ENCODE measurements at places on chromosomes 7 and 10.

- peak; percentile 17 for DNase-seq
Measured at GRCh38 chr7:36639826-36640225, 84.5 kb downstream of the AOAH start.

DNA sequence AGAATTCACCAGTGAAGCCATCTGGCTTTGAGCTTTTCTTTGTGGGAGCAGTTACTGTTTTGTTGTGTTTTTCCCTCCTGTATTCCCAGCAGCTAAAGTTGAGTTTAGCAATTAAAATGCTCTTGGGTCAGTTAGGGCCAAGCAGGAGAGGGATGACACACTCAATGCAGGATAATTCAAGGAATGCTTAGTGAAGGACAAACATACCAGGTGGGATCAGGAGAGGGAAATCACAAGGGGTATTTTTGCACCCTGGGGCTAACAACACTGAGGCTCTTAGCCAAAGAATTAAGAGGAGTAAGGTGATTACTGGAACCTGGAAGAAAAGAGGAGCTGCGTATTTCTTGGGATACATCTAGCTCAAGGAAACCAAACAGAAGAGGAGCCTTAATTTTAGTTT, 82.4 kb upstream of the KCND2 start:
- DNase-seq = no peak

DNA sequence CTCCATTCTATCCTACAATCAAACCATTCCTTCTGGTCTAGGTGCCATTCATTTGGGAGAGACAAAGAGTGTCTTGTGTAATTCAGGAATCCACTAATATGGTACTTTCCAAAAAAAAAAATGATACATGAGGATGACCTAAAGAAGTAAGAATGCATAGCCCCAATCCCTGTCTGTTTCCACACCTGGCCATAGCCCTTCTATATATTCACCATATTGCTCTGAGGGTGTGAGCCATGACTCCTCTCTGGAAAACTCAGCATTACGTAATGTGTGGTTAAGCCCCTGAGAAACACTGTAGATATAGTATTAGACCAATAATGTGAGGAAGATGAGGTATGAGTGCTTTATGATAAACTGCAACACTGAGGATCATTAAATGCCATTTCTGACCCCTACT, 592.7 kb downstream of the INHBA start:
- no peak for DNase-seq

DNA sequence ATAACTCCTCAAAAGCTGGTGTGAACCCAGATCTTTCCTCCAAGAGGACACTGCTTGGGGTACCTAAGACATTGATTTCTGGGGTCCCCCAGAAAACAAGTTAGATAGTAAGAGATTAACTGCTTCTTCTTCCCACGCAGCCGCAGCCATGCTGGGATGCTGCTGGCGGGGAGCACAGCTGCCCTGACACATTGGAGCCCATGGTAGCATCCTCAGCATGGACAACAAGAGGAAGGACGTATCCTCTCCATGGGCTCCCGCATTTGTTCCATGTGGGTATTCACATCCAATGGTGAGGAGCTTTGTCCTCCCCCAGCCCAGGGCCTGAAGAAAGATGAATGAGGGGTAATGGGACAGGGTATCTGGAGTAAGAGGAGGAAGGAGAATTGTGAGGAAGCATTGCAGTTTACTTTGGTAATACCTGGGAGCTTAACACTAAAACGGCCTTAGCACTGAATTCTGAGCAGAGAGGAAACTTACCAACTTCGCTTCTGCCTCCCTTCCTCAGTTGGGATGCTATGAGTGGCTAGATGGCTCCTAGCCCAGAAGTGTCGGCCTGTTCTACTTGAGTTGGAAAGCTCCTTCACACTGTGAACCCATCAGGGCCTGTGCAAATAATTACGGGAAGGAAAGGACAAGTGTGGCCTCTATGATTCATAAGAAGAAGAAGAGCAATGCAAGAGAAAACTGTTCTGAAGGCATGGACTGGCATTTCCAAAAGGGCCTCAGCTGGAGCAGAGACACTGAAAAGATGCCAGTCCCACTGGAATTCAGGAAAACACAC, 43.9 kb downstream of the C10orf120 start:
- no peak for DNase-seq

DNA sequence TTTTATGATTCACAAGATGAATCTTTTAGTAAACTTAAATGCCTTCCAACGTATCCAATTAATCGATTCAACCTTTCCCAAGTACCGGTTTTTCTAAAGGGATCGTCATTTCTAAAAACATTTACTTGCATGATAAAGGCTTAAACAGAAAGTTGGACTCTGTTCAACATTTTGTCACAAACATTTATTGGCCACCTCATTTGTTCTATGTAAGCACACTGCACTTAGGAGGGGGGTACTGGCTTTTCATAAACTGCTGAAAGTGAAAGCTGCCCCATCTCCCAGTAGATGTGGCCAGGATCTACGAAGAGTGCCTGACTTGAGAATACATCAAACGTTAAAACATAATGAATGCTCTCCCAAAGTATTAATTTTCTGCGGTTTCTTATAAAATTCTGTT, 37.3 kb upstream of the LAMB4 start:
- DNase-seq = no peak

Measured in stimulated activated CD8-positive, alpha-beta memory T cell treated with anti-CD3 and anti-CD28 coated beads, Interleukin-12 subunit alpha, Interleukin-12 subunit beta, amount 100 ng/mL, for 1 hour (primary cell).